ENCODE measurements at places on chromosomes 2 and 18.

DNA sequence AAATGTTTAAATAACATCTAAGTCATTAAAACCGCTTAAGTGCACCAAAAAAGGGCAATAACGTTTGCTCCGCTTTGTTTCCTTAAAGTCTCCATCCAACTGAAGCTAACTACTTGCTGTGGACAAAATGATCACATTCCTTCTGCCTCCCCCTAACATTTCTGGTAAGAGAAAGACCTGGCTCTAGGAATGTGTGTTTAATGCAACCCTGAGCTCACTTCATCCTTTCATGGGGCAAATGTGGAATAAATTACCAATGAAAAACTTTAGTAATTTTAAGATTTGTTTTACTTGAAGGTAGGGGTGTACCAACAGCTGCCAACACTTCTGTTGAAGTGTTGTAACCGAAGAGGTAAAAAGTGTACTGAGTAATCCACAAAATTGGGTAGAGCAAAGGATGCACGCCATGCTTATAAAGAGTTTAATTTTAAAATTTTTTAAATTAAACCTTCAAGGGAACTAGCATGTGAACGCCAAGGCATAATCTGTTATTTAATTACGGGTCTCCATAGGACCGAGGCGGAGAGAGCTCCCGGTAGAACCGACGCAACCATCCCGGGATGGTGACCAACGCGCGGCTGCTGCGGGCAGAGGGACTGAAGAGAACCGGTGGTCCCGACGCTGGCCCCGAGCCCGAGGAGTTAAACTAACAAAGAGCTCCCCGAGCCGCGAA, 1.1 kb downstream of the HNRNPLL start:
- peak; percentile 9 for DNase-seq

DNA sequence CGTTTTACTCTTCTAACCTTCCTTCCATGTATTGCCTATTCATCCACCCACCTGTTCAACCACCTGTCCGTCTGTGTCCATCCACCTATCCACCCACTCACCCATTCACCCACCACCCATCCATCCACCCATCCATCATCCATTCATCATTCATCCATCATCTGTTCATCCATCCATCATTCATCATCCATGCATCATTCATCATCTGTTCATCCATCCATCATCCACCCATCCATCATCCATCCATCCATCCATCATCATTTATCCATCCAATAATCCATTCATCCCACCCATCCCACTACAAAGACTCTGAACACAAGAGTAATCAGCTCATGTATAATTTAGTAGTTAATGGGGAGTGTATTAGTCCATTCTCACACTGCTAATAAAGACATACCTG, 78.0 kb downstream of the ACOXL start:
- no peak for DNase-seq

- DNase-seq: no peak
Observed at GRCh38 chr2:5908071-5908470, 215.9 kb downstream of the SOX11 start.

DNA sequence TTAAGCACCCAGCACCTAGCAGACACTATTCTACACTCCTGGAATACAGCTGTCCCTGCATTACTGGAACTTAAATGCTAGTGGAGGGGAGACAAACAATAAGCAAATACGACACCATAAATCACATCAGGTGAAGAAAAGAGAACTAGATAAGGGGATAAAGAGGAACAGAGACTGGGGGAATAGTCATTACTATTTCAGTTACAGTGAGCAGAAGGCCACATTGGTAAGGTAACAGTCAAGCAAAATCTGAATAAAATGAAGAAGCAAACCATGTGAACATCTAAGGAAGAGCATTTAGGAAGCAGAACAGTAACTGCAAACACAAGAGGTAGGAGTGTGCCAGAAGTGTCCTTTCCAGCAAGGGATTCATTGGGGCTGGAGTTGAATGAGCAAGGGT, 77.0 kb upstream of the PTPRM start:
- DNase-seq: no peak

DNA sequence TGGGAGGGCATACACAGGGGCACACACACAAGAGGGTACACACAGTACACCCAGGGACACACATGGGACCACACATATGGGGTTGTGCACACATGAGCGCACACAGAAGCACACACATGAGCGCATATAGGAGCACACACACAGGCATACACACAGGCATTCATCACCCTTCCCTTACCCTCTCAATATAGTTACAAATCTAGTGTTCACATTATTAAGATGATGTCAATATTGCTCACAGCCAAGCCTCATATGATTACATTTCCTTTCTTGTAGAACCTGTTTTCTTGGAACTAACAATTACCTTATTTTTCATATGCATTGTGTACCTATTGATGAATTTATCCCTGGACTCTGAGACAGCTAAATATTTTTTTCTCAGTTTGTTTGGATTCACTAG, 156.7 kb downstream of the FHOD3 start:
- DNase-seq: no peak

- no peak for DNase-seq
Observed at GRCh38 chr2:204264621-204265140, 280.6 kb upstream of the PARD3B start.

DNA sequence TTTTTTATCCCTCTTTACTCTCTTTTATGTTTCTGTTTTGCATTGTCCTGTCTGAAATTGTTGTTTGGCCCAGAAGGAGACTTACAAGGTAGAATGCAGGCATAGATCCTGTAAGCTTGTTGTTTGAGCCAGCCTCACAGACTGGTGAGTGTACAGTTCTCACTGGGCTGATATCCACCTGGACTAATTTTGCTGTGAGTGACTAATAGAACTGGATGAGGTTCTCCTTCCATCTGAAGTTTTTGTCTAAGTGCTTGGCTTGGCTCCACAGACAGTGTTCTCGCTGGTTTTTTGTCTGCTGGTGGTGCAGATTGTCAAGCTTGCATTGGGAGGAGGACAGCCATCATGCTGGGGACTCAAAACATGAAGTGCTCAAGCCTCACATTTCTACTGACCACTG, 495.7 kb downstream of the TSN start:
- DNase-seq: no peak

DNA sequence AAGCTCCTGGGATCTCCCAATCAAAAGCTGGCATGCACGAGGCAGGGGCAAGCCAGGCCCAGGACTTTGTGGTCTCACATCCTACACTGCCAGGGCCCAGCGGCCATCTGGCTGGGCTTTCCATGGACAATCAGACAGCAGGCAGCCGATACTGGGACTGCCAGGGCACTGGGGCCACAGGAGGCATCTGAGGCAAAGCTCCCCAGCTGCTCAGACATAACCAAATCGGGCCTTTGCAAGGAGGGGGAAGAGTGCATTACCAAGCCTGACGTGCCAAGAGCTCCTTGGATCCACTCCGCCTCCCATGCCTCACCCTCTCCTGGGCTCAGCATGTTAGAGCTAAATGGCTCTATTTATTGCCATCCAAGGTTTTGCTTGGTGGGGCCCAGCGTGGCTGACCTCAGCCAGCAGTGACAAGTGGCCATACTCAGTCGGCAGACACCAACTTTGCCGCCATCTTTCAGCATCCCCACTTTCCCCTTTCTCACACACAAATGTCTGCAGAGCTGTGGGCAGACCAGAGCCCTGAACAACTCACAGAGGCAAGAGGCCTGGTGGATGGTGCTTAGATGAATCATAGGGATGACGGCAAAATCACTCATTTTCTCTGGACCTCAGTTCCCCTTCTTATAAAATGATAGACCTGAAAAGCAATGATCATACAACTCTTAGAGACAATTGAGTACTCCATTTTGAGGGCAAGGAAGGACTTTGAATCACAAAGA, 200.8 kb downstream of the TTC32 start:
- DNase-seq: no peak

- DNase-seq: no peak
Observed at GRCh38 chr18:77086034-77086433, 46.5 kb downstream of the MBP start.

DNA sequence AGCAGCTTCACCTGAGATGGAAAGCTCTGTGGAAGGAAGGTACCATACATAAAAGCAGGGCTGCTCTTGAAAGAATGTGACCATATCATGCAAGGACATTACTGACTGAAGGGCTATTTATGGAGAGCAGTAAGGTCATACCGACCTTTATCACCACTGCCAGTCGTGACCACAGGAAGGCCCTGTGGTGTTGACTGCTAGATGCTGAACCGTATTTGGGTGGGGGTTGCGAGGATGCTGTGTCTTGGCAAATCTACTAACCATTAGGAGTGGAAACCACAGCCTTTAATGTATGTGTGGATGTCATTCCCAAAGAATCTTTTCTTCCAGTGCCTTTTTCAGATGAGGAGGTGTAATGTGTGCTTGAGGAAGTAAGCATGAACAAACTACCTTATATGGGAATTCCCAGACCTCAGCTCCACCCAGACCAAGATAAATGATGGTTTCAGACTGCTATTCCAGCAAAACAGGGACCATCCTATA, 60.8 kb downstream of the LIMS1 start:
- no peak for DNase-seq

- no peak for DNase-seq
Observed at GRCh38 chr2:85291425-85292023, 36.3 kb downstream of the TGOLN2 start.

Measured in NCI-H446 (cell line).